Fibroblast of gingiva (primary cell): ENCODE measurements at places on chromosomes 6 and 20.
A peak's percentile ranks its signal among the peaks of the same experiment; 100 is the strongest.

GRCh38 chr6:159819932-159820640, 20.0 kb downstream of the PNLDC1 start:
- DNase-seq: no peak

- no peak for DNase-seq
These were observed 117.5 kb downstream of the FLRT3 start for GRCh38 chr20:14219801-14220461.

GRCh38 chr20:51070621-51071020, 47.7 kb upstream of the KCNG1 start:
- no peak for DNase-seq

- peak; percentile 99 for DNase-seq
These were observed 10.1 kb upstream of the PYGB start for GRCh38 chr20:25237610-25238318.

GRCh38 chr6:89214197-89214596, 3.0 kb downstream of the GABRR1 start:
- DNase-seq: no peak

GRCh38 chr6:12250383-12250770, 39.8 kb upstream of the EDN1 start:
- no peak for DNase-seq

DNA sequence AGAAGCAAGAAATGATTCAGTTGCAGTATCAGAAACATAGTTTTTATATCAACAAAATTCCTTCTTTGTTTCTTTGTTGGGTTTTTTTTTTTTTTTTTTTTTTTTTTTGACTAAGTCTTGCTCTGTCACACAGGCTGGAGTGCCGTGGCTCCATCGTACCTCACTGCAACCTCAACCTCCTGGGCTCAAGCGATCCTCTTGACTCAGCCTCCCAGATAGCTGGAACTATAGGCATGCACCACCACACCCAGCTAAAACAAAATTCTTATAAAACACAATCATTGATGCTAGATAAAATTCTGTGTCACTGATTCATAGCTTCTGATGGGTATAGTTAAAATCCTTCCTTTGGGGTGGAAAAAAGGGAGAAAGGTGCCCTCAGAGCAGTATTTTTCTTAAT, 110.3 kb upstream of the TNFAIP3 start:
- DNase-seq: no peak

- no peak for DNase-seq
These were observed 19.9 kb upstream of the MUC21 start for GRCh38 chr6:30963641-30964040.

GRCh38 chr6:149988550-149989346, 25.0 kb downstream of the ULBP1 start:
- no peak for DNase-seq

DNA sequence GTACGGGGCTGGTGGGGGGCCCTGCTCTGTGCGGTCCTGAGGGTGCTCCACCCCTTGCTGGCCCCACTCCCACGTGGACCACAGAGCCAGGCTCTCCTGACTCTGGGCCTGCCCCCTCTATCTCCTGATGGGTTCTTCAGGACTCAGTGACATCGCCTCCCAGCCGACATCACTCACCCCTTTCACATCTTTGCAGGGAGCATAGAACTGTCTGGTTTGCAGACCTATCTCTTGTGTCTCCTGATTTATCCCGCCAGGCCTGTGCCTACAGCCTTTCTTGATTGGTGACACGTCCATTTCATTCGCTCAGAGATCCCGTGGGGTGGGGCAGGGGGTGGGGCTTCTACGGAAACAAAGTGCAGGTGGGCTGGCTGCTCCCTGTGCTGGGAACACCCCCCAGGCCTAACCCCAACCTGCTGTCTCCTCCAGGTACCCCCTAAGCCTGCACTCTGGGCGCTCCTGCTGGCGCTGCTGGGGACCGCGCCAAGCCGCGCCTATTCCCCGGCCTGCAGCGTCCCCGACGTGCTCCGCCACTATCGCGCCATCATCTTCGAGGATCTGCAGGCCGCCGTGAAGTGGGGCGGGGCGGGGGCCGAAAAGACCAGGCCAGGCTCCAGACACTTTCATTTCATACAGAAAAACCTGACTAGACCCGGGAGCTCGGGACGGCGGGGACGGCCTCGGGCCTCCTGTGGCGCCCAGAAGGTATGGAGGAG, 1.7 kb downstream of the C20orf204 start:
- DNase-seq: no peak

DNA sequence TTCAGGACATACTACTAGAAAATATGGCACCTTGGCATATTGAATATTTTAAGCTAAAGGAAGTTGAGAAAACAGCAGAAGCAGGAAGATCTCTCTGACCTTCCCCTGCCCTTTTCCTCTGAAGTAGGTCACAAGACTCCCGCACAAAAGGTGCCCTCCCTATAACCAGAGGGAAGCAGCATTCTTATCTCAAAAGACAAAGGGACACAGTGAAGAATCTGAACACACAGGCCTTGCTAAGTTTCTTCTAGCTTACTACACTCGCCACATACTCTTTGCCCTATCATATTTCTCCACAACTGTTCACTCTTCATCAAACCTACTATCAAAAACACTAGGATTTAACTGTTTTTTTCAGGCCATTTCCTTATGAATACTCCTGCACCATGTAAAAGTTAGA, 151.2 kb downstream of the ELOVL4 start:
- no peak for DNase-seq

GRCh38 chr6:1604158-1605003, 5.3 kb upstream of the FOXC1 start:
- no peak for DNase-seq

- DNase-seq: no peak
These were observed 5.7 kb downstream of the SOX18 start for GRCh38 chr20:64043768-64044167.

DNA sequence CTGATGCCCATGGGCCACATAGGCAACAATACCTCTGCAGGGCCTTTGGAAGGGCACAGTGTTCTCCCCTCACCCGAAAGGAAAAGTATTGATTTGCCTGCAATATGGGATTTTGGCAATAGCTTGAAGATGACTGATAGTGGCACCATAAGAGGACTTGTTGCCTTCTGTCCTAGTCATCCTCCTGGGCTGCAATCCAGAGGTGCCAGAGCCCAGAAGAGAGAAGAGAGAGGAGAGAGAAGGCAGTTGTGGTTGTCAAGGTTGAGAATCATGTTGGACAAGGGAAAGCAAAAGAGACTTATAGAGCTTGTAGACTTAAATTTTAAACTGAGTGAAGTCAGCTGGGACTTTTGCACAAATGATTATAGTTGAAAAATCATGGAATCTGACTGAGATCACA, 14.6 kb downstream of the HDGFL1 start:
- peak; percentile 25 for DNase-seq

- DNase-seq: peak; percentile 68
These were observed 88.8 kb downstream of the ADAT2 start for GRCh38 chr6:143361536-143362191.

GRCh38 chr6:3571250-3571681, 114.4 kb upstream of the SLC22A23 start:
- no peak for DNase-seq

GRCh38 chr6:106046116-106046853, 39.9 kb upstream of the PRDM1 start:
- DNase-seq: no peak

DNA sequence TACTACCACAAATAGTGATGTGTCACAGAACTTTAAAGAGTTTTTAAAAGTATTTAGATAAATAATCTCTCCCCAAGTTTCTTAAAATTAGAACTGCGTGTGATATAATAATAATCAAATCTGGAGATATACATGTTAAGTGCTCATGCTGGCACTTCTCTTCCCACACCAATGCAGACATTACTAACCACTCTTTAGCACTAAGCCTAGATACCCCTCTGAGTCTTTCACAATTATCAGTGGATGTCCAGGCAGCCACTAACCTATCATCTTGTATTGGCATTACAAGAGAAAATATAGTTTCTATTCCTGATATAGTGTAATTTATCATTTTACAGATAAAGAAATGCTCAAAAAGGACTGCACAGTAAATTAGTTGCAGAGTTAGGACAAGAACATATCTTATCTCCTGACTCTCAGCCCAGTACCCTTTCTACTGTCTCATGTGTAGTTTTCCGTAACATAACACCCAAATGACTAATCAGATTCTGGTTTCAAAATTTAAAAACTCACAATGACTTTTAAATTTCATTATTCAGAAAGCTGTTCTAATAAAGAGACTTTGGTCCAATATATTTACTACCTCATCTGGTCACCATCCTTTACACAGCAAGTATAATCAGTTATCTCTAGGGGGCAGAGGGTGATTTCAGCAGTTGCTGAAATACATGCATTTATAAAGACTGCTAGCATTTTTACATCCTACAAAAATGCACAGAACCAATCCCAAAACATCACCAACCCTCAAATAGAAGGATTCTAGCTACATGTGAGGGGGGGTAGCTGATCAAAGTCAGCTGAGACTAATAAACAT, 215.5 kb upstream of the MCHR2 start:
- DNase-seq: peak; percentile 27

- peak; percentile 14 for DNase-seq
These were observed 171.1 kb downstream of the ADAT2 start for GRCh38 chr6:143279385-143279784.

GRCh38 chr6:121652223-121652622, 216.8 kb downstream of the GJA1 start:
- no peak for DNase-seq

GRCh38 chr20:53707371-53708055, 113.9 kb upstream of the ZNF217 start:
- DNase-seq: peak; percentile 16

- peak; percentile 84 for DNase-seq
These were observed 14.5 kb downstream of the GNL1 start for GRCh38 chr6:30541515-30542403.

DNA sequence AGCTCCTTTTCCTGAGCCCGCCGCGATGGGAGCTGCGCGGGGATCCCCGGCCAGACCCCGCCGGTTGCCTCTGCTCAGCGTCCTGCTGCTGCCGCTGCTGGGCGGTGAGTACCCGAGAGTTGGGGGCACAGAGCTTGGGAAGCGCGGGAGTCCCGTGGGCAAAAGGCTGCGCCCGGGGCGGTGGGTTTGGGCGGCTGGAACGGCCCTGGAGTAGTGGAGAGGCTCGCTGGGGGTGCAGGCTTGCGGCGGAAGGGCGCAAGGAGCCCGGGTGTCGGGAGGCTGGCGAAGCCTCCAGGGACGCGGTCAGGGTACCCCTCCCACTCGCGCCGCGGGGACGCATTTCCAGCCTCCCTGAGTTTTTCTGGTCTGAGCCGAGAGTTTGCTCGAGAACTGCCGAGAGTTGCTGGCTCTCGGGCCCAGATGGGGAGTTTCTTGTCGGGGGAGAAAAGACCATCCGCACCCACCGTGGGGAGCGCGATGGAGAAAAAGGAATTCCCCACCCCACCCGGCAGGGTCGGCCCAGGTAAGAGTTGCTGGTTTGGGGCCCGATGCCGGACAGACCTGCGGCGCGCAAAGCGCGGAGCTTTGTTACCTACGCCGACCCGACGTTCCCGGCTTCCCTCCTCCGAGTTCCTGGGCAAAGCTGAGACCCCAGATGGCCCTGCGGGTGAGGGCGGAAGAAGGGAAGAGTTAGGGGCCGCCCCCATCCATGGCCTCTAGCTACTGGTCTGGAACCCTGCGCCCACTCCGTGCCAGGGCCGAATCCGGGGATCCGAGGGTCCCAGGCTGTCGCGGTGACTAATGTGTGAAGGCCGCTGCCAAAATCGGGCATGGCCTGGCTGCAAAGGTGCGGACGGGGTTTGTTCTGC, 584 bp downstream of the PTK7 start:
- DNase-seq: no peak

DNA sequence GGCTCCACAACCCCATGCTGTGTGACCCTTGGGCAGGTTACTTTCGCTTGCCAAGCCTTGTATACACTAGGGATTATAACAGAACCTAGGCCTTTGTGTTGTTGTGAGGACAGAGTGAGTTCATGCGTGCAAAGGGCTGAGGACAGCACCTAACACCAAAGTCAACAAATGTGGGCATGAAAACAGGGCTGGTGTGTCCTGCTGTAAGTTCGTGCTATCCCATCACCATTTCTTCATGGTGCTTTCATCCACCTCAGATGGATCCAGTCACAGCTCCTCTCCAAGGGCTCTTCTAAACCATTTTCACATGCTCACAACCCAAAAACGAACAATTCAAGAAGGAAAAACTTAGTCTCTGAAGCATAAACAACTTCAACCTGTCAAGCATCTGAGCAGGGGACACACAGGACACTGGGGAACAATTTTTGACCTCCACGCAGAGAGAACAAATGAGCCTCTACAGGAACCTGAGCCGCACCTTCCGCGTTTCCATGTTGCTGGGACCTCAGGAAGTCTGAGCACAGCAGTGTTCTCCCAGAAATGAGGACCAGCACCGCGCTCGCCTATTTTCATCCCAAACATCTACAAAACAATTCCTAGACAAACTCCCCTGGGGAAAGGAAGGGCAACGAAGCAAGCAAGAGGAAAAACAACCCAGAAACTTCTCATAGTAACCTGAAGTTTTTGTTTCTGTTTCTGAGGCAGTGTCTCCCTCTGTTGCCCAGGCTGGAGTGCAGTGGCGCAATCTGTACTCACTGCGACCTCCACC, 3.1 kb downstream of the LRP11 start:
- DNase-seq: peak; percentile 69
